ENCODE measurements at places on chromosomes 6 and 20.

DNA sequence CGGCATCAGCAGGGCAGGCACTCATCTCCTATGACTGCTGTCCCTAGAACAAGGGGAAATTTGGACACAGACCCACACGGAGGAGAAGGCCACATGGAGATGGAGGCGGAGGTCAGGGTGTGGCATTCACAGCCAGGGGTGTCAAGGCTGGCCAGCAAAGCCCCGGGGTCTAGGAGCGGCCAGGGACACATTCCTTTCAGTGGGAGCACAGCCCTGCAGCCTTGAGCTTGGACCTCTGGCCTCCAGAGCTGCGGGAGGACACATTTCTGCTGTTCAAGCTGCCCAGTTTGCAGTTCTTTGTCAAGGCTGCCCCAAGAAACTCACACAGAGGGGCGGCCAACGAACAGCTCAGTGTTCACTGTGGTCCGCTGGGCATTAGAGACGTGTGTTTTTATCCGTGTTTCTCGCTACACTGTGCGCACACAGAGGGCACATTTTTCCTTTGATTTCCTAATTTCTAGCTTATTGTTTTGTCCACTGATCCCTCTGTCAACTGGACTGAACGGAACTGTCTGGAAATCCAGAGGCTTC lies 93.4 kb upstream of the MPC1 start:
- no peak for DNase-seq

DNA sequence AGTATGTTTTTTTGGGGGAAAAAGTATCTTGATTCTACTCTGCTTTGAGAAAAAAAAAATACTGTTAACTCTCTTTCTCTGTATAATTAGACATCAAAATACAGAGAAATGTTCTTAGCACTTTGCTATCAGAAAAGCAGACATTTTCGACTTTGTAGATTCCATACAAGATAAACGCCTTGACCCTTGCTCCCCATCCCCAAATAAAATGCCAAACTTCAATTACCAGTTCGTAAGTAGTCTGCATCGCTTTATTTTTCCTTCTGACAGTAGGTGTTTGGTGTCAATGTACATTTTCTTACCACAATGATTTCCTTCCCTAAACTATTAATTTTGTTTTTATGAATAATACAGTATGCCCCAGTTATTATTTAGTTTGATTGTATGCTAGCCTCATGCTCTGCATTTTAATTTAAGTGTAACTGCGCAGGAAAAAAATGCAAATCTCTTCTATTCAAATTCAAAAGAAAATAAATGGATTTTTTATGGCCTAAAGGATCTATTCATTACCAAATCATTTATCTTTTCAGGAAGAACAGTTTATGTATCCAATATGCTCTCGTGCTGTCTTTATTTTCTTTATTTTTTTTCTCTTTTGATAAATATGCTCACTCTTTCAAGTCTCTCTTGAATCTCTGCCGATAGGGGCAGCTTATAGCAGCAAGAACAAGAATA lies 84.8 kb upstream of the ZNF217 start:
- DNase-seq = no peak

GRCh38 chr6:44035621-44036020 lies 91.6 kb downstream of the MRPL14 start:
- no peak for DNase-seq

GRCh38 chr6:170026751-170027646 lies 263.9 kb downstream of the DLL1 start:
- DNase-seq = no peak

DNA sequence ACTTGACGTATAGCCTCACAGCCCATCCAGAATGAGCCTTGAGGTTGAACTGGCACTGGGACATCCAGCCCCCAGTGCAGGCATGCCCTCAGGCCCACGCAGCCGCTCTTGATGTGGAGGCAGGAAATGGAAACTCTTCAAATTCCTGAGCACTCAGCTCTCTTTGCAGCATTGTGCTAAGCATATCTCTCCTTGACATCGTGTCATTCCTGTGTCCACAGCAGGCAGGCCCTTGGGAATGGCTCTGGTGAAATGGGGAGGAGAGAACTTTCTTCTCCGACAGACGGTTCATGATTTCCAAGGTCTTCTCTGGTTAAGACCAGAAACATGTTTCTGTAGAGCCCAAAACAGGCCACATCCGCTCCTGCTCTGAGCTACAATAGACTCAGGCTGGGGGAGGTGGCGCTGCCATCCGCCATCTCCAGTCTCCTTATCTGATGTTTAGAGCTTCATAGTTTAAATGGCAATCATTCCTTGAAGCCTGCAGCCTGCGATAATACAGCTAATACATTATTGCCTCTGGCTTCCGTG lies 248.8 kb downstream of the CDH4 start:
- DNase-seq = no peak

GRCh38 chr6:117491916-117492315 lies 9.4 kb downstream of the DCBLD1 start:
- no peak for DNase-seq

GRCh38 chr6:102488729-102489128 lies 1095.2 kb downstream of the GRIK2 start:
- peak; percentile 17 for DNase-seq

GRCh38 chr6:38177882-38178583 lies 358.5 kb downstream of the ZFAND3 start:
- DNase-seq = no peak

GRCh38 chr6:18245642-18246041 lies 18.7 kb downstream of the DEK start:
- DNase-seq = no peak

- DNase-seq = no peak
Measured at GRCh38 chr6:45631396-45631795, 253.7 kb upstream of the SUPT3H start.

GRCh38 chr6:11272491-11273192 lies 40.2 kb upstream of the NEDD9 start:
- no peak for DNase-seq
